ENCODE measurements at places on chromosomes 7 and 10. TPM values are rescaled to one million over a fixed set of nuclear protein-coding genes. Genes with fewer than 3 reads are reported as not detected.

The CPSF4 gene
- total RNA-seq, result 60.1 TPM

The SEMA3C gene
- 123 TPM for total RNA-seq

- DNase-seq, result no peak
Observed at GRCh38 chr10:103626178-103626577, 132.7 kb downstream of the NEURL1 start.

- peak; percentile 96 for DNase-seq
Observed at GRCh38 chr10:126199221-126199998, 188.9 kb downstream of the ADAM12 start.
